ENCODE measurements at places on chromosomes 2 and 18. TPM values are rescaled to one million over a fixed set of nuclear protein-coding genes. Genes with fewer than 3 reads are reported as not detected.

GRCh38 chr18:75546964-75547363 is 119.5 kb upstream of the SMIM21 start:
- DNase-seq: no peak

DNA sequence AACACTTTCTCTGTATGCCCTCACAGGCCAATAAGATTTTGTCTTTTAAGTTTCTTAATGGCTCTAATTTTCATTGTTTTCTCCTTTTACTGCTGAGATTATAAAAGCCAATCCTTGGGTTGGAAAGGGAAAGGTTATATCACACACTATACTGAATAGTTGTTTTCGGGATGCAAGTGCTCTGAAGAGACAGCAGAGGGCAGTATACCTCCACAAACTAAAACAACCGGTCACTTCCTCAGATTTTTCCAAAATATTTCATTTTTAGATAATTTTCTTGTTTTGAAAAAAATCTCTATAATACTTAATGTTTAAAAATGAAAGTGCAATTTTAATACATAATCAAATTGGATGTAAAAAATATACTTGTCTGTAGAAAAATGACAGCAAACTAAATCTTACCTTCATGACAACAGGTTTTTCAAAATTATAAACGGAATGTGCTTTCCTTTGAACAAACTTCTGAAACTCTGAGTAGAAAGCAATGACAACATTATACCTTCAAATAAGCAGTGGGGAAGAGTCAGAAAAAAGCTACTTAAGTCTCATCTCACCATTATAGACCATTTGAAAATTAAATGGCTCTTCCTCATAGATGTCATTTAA is 82.7 kb downstream of the ORC4 start:
- DNase-seq: peak; percentile 19

Gene ADRA2B
- not detected for total RNA-seq

GRCh38 chr18:35215026-35215425 is 25.8 kb upstream of the ZNF397 start:
- DNase-seq: no peak

Gene LIPG
- 0.17 TPM for total RNA-seq

DNA sequence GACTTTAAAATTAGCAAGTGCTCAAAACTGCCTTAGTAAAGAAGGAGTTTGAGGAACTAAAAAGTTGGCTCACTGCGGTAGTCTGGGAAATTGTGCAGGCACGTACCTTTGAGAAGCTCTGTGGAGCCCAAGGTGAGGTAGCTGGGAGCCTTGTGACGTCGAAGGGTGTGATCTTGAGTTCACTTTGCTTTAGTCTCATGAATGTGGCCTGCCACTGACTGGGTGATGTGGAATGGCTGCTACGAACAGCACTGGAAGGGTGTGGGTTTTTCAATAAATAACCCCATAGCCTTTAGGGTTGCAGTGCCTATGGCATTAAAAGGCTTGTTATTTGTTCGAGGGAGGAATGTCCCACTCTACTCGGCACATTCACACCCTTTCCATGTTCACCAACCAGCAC is 312.3 kb downstream of the PRKCE start:
- no peak for DNase-seq

Gene HMSD
- total RNA-seq: 0.12 TPM

Gene OTOF
- 0.14 TPM for total RNA-seq

- no peak for DNase-seq
Measured at GRCh38 chr2:195722075-195722474, 65.0 kb downstream of the SLC39A10 start.

GRCh38 chr18:3283908-3284307 is 22.0 kb downstream of the MYL12B start:
- DNase-seq: no peak

Gene SNORC
- 0.25 TPM for total RNA-seq

Gene SLC8A1
- total RNA-seq: not detected

DNA sequence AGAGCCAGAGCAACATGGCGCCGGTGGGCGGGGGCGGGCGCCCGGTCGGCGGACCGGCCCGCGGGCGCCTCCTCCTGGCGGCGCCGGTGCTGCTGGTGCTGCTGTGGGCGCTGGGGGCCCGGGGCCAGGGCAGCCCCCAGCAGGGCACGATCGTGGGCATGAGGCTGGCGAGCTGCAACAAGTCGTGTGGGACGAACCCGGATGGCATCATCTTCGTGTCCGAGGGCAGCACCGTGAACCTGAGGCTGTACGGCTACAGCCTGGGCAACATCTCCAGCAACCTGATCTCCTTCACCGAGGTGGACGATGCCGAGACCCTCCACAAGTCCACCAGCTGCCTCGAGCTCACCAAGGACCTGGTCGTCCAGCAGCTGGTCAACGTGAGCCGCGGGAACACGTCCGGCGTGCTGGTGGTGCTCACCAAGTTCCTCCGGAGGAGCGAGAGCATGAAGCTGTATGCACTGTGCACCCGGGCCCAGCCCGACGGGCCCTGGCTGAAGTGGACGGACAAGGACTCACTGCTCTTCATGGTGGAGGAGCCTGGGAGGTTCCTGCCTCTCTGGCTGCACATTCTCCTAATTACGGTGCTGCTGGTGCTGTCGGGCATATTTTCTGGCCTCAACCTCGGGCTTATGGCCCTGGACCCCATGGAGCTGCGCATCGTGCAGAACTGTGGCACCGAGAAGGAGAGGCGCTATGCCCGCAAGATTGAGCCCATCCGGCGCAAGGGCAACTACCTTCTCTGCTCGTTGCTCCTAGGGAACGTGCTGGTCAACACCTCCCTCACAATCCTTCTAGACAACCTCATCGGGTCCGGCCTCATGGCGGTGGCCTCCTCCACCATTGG is 507 bp downstream of the CNNM4 start:
- no peak for DNase-seq

Gene TMEM178A
- not detected for total RNA-seq

Gene ARHGAP28
- 26.4 TPM for total RNA-seq

GRCh38 chr18:48475635-48476549 is 62.9 kb upstream of the CTIF start:
- peak; percentile 74 for DNase-seq

Gene TUBA4B
- total RNA-seq: not detected

Gene ANKRD53
- not detected for total RNA-seq

DNA sequence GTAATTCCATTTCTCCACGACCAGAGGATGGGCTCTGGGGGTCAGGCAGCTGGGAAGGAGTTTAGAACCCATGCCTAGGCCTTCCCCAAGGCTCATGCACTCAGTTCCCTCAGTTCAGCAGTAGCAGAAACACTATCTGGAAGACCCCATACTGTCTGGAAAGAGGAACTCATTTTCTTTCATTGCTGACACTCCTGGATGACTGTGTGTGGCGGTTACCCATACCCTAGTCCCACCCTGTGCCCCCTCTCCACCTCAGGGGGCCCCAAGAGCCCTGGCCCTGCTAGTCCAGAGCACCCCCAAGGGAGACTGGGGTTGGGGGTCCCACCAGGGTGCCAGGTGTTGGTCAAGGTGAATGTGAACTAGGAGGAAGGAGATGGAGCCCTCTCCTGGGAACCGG is 29.5 kb downstream of the TPRKB start:
- no peak for DNase-seq

Gene PSMA8
- total RNA-seq: not detected

Gene VAMP5
- 0.77 TPM for total RNA-seq

Gene ST8SIA3
- not detected for total RNA-seq

DNA sequence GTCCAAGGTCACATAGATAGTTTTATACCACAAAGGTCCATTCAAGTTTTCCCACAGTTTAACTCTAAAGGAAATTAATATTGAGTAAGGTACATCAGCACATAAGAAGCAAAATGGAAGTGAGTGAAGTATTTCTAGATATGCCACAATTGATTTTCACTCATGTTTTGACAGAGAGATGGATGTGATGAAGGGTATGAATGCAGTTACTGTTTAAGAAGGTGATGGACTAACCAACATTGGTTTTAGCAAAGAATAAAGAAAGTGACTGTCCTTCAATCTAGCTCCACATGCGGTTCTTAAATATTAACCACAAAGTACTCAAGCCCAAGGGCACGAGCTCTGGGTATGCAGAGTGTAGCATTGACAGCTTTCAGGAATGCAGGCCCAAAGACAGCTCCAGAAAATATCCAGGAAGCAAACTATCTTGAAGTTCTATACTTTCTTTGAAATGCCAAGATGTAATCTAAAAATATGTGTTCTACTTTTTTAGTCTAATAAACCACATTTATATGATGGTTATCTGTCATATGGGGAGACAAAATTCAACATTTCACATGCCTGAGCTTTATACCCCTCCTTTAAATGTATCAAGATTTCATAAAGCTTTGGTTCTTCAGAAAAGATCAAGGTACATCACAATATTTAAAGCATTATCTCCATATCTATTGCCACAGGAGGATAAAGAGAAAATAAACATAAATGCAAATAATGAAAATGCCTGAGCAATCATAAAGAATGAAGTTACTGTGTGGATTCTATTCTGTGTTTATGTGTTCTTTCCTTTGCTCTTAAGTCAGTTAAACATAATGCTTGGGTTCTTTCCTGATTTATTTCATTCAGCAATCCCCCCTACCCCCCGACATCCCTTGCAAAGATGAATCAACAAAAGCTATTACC is 6.7 kb upstream of the SCN1A start:
- DNase-seq: no peak

DNA sequence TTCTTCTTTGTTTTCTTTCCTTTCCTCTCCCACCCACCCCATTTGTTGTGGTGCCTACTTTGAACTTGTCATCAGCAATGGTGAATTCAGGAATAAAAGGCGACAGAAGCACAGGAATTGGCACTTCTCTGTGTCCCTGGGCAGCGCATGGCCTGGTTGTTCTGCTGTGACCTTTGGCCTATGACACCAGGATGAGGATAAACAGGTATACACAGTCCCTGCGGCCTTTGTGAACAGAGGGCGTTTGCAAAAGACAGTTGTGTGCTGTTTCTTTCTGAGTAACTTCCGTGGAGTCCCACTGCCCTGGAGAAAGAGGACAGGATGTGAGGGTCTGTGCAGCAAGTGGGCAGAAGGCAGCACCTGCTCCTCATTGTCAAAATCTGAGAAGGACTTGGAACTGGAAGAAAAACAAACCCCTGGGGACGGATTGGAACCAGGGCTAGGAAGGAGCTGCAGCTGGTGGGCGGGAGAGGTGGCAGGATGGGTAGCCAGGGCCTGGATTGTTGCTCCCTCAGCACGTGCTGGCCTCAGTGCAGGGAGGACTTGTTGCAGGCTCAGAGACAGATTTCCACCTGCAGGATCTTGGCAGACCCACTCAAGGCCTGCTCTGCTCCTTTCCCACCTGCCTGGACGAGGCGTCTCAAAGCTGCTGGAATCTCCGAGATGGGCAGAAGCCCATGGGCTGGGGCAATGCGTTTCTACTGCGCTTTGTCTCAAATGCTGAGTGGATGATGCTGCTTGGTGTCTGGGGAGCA is 159.5 kb downstream of the ACKR3 start:
- DNase-seq: no peak

DNA sequence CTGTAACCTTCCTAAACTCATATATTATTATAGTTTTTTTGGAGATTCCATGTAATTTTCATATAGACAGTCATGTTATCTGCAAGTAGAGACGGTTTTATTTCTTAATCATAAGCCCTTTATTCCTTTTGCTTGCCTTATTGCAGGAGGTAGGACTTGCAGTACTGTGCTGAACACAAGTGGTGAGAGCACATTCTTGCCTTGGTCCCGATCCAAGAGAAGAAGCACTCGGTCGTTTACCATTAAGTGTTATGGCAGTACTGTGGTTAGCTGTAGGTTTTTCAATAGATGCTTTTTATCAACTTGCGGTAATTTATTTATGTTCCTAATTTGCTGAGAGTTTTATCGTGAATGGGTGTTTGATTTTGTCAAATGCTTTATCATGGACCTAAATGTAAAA is 305.7 kb downstream of the DYSF start:
- DNase-seq: no peak

Gene SLC38A11
- total RNA-seq: not detected

- DNase-seq: no peak
Measured at GRCh38 chr2:157427003-157427921, 16.6 kb downstream of the CYTIP start.

DNA sequence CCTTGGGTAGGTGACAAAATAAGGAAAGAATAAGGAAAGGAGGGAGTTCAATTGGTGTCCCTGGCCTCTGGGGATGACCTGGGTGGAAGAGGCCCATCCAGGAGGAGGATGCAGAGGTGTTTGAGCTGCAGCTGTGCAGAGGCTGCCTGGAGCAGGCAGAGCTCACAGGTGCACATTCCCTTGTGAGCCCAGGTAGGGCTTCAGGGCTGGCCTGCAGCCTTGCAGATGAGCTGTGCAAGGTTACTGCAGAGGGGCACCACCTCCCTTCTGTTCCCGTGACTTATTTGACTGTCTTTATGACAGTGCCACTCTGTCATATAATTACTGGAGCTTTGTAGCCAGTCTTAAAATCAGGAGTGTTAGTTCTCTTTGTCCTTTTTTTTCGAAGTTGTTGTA is 263.2 kb upstream of the HS6ST1 start:
- DNase-seq: no peak

Gene RUFY4
- not detected for total RNA-seq

- DNase-seq: no peak
Measured at GRCh38 chr2:131032393-131032836, 60.8 kb downstream of the FAM168B start.

Gene POMC
- total RNA-seq: not detected

DNA sequence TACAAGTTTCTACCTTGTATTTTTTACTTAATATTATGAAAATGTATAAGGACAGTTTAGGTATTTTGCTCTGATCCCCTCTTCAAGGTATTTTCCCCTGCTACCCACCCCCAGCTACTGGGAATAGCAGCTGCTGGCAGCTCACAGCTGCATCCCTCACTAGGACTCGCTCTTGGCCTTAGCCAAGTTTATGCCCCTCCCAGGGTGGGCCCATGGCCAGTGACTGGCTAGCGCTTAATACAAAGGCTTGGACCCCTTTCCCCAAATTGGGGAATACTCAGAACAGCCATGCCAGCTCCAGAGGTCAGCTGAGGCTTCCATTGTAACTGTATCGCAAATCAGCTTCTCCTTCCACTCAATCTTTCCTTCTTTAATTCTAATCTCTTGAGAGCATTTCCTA is 131.3 kb downstream of the GFPT1 start:
- no peak for DNase-seq

DNA sequence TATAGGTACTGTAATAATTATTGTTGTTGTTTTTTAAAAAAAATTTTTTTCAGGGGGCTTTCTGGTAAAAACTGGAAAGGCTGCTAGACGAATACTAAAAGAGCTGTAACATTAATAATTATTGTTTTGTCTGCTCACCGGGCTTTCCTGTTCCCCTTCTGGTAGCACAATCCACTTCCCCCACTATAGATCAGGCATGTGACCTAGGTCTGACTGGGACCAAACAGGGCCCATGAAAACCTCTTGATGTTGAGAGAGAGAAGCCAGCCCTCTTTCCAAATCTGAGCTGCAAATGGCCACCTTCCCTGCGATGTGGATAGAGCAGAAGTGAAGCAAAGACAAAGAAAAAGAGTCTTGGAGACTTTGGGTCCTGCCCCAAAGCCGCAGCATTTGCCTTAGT is 23.4 kb downstream of the SH2D6 start:
- no peak for DNase-seq

Gene RANBP2
- 25.4 TPM for total RNA-seq
